IPS DF 19.7 (cell line): ENCODE measurements at places on chromosomes 1 and 21.

GRCh38 chr1:101965341-101965740, 31.4 kb downstream of the OLFM3 start:
- no peak for DNase-seq

- no peak for DNase-seq
Measured at GRCh38 chr1:191634801-191635508, 523.3 kb upstream of the RGS18 start.

DNA sequence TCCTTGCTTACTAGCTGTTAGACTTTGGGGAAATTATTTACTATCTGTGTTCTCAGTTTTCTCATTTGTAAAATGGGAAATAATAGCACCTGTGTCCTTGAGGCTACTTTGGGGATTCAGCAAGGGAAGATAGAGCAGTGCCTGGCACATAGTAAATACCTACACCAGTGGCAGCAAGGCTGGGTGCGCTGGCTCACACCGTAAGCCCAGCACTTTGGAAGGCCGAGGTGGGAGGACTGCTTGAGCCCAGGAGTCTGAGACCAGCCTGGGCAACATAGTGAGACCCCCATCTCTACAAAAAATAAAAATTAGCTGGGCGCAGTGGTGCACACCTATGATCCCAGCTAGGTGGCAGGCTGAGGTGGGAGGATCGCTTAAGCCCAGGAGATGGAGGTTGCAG, 8.6 kb upstream of the CENPS start:
- no peak for DNase-seq

DNA sequence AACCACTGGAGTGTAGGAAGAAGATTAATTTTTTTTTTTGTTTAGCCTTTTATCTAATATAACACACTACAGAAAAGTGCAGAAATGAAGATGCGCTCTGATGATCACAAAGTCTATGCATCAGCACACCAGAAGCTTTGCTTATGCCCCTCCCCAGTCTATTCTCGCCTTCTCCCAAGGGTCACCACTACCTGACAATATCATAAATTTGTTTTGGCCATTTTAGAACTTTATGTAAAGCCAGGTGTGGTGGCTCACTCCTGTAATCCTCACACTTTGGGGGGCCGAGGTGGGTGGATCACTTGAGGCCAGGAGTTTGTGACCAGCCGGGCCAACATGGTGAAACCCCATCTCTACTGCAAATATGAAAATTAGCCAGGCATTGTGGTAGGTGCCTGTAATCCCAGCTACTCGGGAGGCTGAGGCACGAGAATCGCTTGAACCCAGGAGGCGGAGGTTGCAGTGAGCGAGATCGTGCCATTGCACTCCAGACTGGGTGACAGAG, 231.3 kb downstream of the FOXD2 start:
- no peak for DNase-seq

DNA sequence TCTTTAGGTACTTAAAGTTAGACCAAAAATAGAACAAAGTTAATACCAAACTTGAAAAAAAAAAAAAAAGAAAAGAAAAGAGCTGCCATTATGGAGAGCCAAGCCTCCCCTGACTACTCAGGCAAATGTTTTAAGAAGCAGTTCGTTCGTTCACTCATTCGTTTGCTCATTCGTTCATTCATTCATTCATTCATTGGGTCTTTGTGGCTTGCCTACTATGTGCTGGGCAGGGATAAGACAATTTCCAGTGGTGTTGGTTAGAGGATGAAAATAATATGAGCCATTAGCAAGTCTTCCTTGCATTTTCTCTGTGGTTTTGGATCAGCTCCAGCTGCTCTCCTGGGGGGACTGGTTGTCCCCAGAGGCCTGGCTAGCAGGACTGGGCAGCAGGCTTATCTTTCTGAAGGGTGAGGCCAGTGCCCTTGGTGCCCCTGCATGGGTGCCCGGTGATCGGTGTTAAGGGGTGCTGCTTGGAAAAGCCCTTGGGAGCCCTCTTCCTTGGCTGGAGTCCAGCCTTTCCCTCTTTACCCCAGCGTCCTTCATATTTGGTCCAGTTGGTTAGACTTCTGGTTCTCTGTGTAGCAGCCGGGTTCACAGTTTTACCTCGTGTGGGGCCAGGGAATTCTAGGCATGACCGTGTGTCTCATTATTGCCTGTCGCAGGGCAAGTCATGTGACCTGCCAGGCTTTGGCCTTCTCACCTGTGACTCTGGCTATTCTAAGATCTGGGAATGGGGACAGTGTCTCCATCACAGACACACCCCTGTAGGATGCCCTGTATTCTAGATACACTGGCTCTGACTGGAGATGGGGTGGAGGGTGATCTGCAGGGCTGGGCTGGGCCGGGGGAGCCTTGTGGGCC, 32.8 kb downstream of the LHX4 start:
- no peak for DNase-seq

DNA sequence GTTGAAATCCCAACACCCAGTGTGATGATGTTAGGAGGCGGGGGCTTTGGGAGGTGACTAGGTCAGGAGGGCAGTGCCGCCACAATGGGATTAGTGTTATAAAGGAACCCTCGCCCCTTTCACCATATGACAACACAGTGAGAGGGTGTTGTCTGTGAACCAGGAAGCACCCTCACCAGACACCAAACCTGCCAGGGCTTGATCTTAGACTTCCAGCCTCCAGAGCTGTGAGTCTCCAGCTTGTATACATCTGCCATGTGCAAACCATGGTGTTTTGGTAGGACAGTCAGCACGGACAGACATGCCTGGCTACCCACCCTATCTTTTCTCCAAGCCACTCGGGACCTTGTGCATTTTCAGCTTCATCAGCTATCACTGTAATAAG, 4.0 kb downstream of the TRIM11 start:
- no peak for DNase-seq

DNA sequence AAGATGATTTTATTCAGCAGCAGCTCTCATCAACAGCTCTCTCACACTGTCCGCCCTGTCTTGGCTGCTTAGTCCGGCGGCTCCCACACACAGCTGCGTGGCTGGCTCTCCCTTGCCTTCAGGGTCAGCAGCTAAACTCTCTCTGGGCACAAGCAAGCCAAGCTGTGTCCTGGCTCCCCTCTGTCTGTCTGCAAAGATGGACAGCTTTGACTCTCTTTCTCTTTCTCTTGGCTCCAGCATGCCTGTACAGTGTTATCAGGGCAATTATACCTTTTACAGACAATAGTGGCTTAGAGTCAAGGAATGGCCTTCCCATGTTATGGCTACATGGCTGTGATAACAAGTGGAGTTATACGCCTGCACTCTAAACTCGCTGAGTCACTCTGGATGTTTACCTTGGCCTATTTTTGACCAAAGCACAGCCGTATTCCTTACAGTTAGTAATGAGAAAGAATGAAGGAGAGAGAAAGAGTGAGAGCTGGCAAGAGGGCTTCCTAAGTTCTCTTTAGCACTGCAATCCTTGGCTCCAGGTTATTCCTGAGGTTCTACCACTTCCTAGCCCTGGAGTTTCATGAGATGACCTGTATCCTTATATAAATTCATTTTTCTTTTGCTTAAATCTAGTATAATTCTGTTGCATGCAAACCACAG, 59.9 kb upstream of the ZSWIM5 start:
- no peak for DNase-seq
